SW 1271 (cell line): ENCODE measurements at places on chromosomes 6 and 20.

GRCh38 chr6:5007531-5007930 is 3.7 kb upstream of the RPP40 start:
- DNase-seq = no peak

DNA sequence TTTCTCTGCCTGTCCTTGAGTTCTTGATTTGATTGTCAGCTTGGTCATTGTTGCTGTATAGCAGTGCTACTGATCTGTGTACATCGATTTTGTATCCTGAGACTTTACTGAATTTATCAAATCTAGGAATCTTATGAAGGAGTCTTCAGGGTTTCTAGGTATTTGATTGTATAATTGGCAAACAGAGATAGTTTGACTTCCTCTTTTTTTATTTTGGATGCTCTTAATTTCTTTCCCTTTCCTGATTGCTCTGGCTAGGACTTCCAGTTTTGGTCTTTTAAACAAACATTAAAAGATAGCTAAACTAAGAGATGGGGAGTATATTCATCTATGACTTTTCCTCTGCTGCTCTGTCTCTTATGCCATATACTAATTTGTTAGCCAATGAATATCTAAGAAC is 62.4 kb downstream of the NCOA7 start:
- no peak for DNase-seq

- no peak for DNase-seq
Measured at GRCh38 chr6:73784726-73785505, 88.9 kb downstream of the CD109 start.

GRCh38 chr6:116326996-116327395 is 43.8 kb upstream of the DSE start:
- no peak for DNase-seq

GRCh38 chr6:107624541-107624940 is 134.6 kb downstream of the SOBP start:
- DNase-seq = peak; percentile 22

GRCh38 chr6:25645916-25646315 is 6.1 kb upstream of the SCGN start:
- DNase-seq = no peak

DNA sequence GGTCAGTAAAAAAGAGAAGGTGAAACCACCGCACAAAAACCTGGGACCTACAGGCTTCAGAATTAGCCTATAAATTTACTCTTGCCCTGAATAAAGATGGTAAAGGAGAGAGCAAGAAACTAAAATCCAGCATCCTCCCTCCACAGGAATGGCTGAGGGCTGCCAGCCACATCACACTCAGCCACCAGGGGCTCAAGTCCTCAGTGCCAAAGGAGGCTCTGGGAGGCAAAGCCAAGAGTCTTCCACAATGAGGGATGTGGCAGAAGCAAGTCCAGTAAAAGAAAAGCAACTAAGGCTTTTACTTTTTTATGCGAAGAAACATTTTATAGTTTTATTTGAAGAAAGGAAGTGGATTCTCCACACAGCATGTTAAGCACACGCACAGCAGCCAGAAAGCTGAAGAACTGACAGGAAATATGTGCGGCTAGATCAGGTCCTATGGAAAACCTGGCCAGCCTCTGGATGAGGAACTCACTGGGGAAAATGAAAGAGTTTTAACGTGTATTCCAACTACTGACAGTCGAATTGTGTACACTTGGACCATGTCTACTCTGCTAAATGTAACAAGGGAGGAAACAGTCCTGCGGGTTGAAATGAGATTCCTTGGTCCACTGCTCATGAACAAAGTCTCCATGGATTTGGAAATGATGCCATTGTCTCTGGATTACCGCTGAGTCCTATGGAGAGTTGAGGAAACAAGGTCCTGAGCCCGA is 219.4 kb upstream of the SSTR4 start:
- no peak for DNase-seq

DNA sequence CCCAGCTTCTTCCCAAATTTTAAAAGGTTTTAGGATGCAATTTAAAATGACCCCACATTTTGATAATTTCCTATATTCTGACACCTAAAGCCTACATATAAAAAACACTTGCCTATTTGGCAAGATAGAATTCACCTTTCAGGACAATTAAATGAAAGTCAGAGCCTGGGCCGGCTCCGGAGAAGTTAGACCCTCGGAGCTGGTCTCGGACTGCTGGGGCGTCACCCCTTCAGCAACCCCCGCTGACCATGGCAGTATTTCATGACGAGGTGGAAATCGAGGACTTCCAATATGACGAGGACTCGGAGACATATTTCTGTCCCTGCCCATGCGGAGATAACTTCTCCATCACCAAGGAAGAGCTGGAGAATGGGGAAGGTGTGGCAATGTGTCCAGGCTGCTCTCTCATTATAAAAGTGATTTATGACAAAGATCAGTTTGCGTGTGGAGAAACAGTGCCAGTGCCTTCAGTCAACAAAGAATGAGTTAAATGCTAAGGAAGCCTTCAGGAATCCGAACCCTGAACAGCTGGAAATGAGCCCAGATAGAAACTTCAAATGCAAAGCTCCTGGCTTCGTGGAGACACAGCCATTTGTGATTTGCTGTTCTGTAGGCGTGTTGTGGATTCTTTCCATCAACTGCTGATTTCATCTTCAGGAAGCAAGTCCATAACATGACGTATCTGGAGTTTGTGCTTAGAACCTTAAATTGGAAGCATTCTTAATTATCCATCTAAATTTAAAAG is 16.0 kb downstream of the TCFL5 start:
- no peak for DNase-seq

- DNase-seq = no peak
Measured at GRCh38 chr20:17437251-17437650, 93.9 kb downstream of the BFSP1 start.
